Left kidney (tissue), 8 donors: ENCODE measurements at places on chromosomes 6 and 20.

- DNase-seq: no peak
Measured at GRCh38 chr6:93036835-93037234, 382.5 kb downstream of the EPHA7 start.

- no peak for DNase-seq
Measured at GRCh38 chr6:163730246-163731210, 316.0 kb downstream of the QKI start.

DNA sequence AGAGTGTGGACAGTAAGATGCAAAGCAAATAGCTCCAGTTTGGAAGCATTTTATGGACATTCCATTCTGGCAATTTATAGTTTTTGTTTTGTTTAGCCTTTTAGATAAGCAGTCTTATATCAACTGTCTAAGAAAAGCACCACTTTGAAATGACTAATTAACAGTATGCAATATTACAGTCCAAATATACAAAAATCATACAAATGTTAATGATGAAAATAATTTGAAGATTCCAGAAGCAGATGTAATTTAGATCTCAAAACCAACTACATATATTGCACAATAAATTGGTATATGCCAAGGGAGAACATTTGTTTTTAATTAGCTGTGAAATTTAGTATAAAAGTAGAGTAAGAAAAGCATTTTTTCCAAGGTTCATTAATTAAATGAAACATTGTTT, 158.8 kb downstream of the KIF6 start:
- no peak for DNase-seq

DNA sequence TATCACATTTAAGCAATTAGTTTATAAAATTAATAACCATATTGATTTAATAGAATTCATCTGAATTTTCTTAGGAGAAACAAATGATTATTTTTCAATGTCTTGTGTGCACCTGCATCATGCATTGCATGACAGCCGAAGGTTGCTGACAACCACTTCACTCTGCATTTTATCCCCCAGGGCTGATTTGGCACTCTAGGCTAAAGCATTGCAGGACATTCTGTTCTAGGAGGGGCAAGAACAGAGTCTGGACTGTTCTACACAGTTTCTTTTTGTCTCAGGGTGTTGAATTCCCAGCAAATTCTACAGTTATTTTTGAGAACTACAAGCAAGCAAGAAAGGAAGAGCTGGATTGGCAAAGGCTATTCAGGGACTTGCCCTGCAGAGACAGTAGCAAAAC, 570.4 kb upstream of the EYS start:
- DNase-seq: no peak

DNA sequence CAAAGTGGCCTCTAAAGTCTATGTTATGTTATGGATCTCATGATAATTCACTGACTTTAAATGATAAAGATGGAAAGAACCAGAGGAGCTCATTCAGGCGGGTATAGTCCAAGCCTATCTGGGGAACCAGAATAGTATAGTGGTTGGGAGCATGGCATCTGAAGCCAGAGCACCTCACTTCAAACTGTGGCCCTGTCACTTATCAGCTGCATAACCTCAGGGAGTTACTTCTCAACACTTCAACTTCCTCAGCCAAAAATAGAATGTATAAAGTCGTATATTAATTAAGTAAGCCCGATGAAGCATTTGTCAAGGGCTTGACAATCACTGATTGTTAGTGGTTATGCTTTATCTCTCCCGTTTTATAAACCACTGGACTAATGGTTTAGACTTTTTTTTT, 112.7 kb downstream of the RTN4IP1 start:
- no peak for DNase-seq

GRCh38 chr6:170127151-170127550, 163.7 kb downstream of the DLL1 start:
- no peak for DNase-seq

DNA sequence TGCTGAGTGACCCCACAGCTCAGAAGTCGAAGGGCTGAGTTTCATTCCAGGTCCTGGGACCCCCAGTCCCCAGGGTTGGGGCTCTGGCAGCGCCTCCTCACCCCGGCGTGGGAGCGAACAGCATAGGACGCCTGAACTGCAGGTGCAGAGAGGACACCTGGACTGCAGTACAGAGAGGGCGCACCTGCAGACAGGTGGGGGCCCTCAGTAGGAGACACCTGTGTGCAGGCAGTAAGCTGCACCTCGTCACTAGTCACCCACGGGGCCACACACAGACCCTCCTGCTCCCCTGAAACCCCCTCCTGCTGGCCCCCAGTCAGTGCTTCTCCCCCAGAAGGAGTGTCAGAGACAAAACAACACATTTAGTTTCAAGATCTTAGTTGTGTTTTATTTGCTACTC, 8.6 kb upstream of the NKAIN4 start:
- no peak for DNase-seq
